Stimulated activated CD4-positive, alpha-beta T cell treated with anti-CD3 and anti-CD28 coated beads, Interleukin-1b, Interleukin-23, amount 100 ng/mL, for 24 hours (primary cell): ENCODE measurements at places on chromosomes 6 and 20.

GRCh38 chr6:1703923-1704322 lies 94.2 kb downstream of the FOXC1 start:
- DNase-seq: no peak

DNA sequence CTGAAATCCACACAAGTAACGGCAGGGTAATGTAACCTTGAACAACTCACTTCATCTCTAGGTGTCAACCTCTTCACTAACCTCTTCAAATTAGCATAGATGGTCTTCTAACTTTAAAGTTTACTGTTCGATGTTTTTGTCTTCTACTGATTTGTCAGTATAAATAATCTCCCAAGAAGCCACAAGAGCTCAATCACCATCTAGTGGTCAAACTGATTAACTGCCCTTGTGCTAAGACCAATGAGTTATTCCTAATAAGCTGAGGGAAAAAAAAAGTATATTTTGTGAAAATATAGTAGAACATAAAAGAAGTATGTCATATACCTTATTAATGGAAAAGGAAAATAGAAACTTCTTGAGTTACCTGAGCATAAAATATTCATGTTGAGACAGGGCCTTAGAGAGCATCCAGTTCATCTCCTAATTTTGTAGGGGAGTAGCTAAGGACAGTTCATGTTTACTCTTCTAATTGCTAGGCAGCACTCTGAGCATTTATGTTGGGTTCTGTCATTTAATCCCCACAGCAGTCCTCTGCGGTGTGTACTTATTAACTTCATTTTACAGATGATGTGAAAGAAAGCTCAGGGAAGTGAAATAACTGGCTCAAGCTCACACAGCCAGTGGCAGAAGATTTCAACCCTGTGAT lies 317.1 kb downstream of the ESR1 start:
- no peak for DNase-seq

- DNase-seq: peak; percentile 25
Measured at GRCh38 chr20:36604952-36605398, 604 bp upstream of the RAB5IF start.

- no peak for DNase-seq
Measured at GRCh38 chr6:83459663-83460062, 28.8 kb upstream of the ME1 start.

DNA sequence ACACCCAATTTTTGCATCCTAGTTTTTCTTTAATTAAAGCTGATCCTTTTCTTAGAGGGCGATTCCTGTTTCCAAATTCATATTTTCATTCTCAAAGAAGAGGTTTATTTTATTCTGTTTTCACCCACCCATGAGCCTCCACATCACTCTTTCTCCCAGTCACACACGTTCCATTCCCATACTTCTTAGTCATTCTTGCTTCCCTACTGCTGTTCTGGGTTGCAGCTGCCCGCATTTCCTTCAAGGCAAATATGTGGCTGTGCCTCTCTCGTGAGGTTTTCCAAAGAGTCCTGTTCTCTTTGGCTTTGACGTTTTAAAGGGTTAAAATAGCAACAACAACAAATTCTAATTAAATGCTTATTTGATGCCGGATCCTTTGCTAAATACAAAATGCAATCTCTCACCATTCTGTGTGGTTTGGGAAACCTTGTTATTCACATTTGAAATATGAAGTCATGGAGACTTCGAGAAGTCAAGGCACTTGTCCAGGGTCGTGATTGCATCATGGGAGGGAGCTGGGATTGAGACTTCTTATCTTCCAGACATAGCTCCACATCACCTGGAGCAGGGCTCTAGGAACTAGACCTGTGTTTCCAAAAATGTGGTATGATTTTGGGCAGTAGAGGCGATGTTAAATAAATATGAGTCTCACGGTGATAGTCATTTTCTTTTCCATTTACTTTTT lies 126.6 kb downstream of the DOK5 start:
- no peak for DNase-seq

- DNase-seq: no peak
Measured at GRCh38 chr20:36881888-36882287, 6.0 kb downstream of the TLDC2 start.

DNA sequence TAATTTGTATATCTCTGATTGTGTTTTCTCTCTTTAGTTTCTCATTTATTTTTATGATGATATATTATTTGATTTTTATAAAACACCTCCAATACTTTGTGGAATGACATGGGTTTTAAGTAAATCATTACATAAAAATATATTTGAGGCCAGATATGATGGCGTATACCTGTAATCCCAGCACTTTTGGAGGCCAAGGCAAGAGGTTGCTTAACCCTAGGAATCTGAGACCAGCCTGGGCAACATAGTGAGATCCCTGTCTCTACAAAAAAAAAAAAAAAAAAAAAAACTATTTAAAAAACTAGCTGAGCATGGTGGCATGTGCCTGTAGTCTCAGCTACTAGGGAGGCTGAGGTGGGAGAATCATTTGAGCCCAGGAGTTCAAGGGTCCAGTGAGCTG lies 87.3 kb downstream of the BMP6 start:
- DNase-seq: no peak

GRCh38 chr6:149962461-149963211 lies 1.1 kb upstream of the ULBP1 start:
- DNase-seq: no peak

DNA sequence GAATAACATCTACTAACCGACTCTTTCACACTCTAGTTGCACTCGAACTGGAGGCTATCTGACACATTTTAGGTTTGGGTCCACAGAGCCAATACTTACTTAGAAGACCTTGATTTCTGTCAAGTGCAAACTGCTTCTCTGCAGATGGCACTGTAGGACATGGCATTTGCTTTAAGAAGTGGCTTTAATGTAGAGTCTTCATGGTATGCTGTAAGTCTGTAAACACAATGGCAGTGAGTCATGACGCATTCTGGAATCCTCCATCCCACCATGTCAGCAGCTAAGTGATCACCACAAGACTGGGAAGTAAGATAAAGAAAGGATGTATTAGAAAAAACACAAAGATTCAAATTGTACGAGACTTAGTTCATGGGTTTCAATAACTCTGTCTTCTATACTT lies 377.0 kb upstream of the NOX3 start:
- no peak for DNase-seq

DNA sequence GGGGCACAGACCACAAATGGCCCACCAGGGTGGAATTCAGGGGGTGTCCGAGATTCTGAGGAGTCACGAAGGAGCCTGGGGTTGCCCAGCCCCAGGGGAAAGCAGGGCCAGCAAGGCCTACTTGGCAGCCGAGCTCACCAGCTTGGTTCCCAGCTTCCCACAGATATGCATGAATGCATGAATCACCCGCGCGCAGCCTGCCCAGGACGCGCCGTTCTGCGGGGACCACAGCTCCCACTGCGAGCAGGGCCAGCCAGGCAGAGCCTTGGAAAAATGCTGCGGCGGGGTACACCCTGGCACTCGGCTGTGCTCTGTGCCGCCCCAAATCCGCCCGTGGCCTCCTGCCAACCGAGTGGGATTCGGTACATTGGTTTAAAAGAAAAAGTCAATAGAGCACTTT lies 211.0 kb downstream of the NFATC2 start:
- no peak for DNase-seq

GRCh38 chr6:143941852-143942627 lies 66.0 kb downstream of the PLAGL1 start:
- DNase-seq: peak; percentile 30

GRCh38 chr6:62150048-62150663 lies 135.9 kb downstream of the KHDRBS2 start:
- no peak for DNase-seq

GRCh38 chr6:22614547-22614946 lies 45.2 kb downstream of the HDGFL1 start:
- DNase-seq: no peak

DNA sequence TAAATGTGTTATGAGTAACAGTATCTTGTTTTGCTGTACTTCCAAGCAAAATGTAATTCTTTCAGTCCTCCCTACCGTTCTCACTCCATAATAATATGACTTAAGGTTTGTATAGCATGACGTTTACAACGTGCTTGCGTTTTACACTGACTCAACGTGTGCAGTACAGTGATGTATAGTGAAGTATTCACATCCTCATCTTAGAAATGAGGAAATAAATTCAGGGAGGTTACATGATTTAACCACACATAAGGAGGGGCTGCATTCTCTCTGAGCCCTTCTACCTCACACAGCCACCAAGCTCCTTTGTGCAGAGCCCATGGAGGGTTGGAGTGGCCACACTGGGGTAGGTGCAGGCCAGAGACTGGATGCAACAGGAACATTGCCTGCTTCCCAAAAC lies 164.5 kb downstream of the MTHFD1L start:
- no peak for DNase-seq

GRCh38 chr6:132814716-132815570 lies 574 bp downstream of the RPS12 start:
- no peak for DNase-seq

- no peak for DNase-seq
Measured at GRCh38 chr20:60810561-60810960, 441.5 kb upstream of the CDH4 start.

- DNase-seq: no peak
Measured at GRCh38 chr6:7903673-7904072, 6.9 kb downstream of the TXNDC5 start.

- DNase-seq: no peak
Measured at GRCh38 chr6:13268913-13269518, 59.3 kb downstream of the TBC1D7 start.

- no peak for DNase-seq
Measured at GRCh38 chr6:111541026-111541681, 58.1 kb upstream of the REV3L start.

- no peak for DNase-seq
Measured at GRCh38 chr20:43894491-43894890, 20.2 kb upstream of the TOX2 start.

GRCh38 chr20:54263116-54263690 lies 55.3 kb downstream of the PFDN4 start:
- DNase-seq: no peak
